H4 (cell line): ENCODE measurements at places on chromosomes 6 and 20.
A peak's percentile ranks its signal among the peaks of the same experiment; 100 is the strongest.

DNA sequence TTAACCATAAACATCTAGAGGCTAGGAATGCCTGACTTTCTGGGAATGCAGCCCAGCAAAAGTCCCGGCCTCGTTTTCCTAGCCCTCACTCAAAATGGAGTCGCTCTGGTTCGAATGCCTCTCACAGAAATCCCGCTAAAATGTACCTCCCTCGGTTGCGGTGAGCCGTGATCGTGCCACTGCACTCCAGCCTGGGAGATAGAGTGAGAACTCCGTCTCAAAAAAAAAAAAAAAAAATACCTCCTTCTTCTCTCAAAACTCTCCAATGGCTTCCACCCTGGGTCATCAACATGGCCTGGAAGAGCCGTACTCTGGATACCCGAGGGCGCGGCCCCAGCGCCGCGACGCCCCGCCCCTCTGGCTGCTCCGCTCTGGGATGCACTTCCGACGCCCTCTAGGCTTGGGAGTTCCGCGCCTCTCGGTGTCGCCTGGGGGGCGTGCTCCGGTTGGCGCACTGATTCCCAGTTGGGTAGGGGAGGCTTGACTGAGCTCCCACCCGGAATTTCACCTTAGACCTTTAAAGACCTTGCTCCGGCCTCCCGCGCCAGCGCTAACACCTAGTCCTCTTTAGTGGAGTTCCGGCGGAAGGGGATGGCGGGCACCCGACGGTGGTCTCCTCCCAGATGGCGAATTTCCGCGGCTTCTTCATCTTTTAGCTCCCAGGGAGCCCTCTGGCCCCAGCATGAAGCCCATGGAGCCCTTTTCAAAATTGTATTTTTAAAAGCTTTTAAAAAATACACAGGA, 12.3 kb downstream of the HMGN4 start:
- no peak for DNase-seq

DNA sequence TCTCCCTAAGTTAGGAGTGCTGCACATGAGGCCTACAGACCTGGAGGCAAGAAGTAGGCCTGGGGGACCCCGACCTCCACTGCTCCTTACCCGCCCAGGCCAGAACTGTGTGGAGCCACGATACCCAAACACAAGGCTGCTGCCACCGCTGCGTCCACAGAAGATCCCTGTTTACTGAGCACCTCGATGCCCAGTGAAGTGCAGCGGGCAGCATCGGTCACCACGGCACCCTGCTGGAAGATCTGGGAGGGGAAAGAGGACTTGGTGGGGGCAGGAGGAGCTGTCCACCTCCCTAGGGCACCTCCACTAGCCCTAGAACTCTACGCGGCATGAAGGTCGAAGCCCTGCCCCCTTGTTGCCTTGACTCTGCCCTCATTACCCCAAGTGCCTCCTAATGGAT, 9.9 kb downstream of the GGT7 start:
- DNase-seq: no peak

DNA sequence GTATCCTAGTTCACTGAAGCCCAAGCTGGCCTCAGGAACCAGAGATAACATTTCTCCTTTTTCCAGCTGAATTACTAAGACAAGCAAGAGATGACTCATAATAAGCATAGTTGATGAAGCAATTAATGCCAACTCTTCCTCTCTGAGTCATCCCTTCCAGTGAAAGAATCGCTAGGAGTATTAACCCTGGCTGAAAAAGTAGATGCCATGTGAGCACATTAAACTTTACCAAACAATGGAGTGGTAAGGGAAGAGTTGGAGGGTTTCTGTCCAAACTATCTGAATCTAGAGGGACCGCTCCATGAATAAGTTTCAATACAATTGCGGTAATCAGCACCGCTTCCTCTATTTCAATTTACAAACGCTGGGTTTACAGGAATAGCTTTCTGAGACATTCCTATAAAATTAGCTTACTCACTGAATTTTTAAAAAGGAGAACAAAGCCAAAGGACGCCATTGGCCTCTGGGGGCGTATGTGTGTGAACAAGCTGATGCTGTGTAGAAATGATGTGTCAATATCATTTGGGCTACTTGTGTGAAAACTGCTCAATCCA, 48.3 kb downstream of the ATXN1 start:
- peak; percentile 96 for DNase-seq

DNA sequence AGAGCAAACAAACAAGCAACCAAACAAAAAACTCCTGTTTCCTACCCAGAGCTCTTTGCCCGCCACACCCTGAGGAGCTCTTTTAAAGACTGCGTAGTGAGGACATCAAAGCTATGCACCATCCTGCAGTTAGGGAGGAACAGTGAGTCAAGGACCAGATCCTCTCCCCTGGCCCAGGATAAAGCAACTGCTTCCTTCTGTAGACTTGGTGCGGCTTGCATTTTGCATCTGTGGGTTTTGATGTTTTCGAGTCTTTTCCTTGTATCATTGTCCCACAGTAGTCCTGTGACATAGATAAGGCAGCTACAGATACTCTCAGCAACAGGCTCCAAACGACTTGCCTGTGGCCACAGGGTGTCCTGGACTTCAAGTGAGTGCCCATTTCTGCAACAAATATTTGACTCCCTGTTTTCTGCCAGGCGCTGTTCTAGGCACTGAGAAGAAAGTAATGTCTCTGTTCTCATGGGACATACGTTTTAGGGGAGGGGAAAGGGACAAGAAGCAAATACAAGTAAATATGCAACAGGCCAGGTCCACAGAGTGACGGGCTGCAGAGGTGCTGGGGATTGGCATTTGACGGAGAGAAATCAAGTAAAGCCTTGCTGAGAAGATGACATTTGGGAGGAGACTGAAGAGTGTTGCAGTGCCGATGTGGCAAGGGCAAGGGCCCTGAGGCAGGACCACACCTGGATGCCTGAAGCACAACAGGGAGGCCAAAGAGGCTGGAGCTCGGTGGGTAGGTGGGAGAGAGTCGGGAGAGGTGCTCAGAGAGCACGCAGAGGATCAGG, 35.9 kb upstream of the MAP3K4 start:
- no peak for DNase-seq

GRCh38 chr6:158959552-158959951, 40.5 kb downstream of the RSPH3 start:
- DNase-seq: no peak

DNA sequence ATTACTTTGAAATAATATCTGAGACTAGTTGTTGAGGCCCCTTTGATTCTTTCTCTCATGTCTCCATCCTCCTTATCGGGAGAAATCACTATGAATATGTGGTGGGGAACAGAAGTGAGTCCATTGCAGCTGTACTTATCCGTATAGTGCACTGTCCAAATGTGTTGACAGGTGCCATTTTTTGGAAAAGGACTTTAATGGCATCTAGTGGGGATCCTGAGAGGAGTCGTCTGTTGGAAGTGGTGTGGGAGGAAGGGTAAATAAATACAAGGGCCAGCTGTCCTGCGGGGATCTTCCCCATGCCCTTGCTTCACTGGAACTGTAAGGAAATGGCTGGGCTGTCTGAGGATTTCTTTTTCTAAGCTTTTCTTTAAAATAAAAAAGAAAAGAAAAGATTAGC, 19.4 kb downstream of the TPX2 start:
- DNase-seq: no peak
